DMS79 (cell line): ENCODE measurements at places on chromosomes 1 and 21.

- DNase-seq, result no peak
Measured at GRCh38 chr1:155305881-155306391, 2.7 kb upstream of the FDPS start.

- no peak for DNase-seq
Measured at GRCh38 chr1:62417351-62417999, 19.4 kb upstream of the USP1 start.

DNA sequence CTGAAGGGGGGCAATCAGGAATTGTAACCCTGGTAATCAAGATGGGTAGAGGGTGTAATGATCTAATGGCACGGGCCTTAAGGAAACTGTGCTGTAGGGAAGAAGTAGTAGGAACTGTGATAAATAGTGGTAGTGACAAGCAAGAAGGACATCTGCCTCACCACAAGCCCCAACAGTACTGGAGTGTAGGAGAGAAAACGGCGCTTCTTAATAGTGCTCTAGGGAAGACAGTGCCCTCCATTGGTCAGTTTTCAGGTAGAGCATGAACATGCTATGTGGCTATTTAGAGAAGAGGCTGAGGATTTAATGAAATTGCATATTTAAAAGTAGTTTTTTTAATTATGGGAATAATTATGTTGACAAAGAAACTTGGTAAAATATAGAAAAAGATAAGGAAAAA, 32.2 kb downstream of the SLC30A7 start:
- no peak for DNase-seq

- no peak for DNase-seq
Measured at GRCh38 chr1:164886101-164886500, 327.1 kb downstream of the PBX1 start.

DNA sequence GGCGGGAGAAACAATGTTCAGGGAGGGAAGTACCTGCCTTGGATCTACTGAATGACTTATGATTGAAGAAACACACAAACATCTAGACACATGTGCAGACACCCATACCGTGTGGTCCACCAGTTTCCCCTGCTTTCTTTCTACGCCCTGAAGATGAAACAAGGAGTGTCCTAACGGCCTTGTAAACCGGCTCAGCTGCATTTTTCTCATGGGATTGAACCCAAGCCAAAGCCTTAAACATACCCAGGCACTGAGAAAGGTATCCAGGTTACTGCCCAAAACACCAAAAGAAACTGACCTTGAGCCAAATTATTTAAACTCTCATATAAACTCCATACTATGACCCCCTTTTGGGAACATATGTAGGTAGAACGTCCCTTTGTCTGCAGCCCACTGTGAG, 630.0 kb upstream of the RGS18 start:
- DNase-seq, result no peak

GRCh38 chr1:84298684-84299535, 2.6 kb upstream of the SAMD13 start:
- no peak for DNase-seq

DNA sequence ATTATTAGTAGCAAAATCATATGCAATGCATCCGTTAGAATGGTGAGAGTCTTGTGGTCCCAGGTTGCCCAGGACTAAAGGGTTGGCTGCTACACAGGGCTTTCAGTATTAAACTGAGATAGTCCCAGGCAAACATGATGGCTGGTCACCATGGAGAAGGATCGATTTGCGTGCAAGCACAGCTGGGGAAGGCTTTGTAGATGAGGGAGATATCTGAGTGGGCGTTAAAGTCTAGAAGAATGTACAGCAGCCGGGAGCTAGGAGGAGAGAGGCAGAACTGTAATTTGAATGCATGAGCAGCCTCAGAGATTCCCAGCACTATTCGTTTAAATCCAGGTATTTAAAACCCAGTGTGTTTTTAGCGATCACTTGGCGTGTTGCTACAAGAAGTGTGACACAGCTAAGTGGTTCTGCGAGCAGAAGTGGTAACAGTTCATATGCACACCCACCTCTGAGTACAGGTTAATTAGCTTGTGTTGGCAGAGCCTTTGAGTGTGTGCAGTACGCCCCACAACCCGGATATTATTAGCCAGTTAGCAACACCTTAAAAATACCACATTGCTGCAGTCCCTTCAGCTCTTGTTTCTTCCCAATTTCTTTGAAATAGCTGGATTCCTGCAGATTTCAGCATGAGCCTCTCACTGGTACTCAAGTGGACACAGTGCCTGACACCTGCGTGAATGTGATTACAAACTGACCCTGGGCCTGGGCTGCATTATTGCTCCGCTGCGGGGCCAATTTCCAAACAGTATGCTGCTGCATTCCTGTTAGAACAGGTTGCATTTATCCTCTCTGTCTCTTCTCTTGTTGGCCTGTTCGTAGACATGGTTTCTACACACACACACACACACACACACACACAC, 67.2 kb upstream of the SCAF4 start:
- DNase-seq, result peak; percentile 45

DNA sequence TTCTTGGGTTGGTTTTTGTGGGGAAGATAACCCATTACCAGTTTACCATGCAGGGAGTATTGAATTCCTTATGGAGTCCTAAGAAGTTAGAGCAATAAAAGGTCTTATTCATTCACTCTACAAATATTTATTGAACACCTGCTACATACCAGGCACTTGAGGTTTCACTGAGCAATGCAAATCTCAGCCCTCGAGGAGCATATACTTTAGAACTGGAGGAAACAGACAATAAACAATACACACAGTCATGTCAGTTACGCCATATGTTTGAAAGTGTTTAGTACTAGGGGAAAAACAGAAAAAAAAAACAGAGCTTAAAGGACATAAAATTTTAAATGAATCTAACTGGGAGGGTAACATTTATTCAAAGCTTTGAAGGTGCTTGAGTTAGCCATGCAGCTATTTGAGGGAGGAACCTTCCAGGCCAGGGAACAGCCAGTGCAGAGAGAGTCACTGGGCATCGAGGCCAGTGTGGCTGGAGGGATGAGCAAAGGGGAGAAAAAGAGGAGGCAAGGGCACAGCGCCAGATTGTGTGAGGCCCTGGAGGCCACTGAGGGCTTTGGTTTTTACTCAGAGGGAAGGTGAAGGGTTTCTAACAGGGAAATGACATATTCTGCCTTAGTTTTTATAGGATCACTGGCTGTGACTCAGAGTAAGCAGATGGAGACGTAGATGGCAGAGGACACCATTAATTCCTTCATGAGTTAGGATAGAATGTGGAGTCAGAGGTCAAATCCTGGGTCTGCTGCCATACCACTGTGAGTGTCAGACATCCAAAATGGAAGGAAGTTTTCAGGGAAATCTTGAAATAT, 32.7 kb downstream of the C1orf21 start:
- no peak for DNase-seq

DNA sequence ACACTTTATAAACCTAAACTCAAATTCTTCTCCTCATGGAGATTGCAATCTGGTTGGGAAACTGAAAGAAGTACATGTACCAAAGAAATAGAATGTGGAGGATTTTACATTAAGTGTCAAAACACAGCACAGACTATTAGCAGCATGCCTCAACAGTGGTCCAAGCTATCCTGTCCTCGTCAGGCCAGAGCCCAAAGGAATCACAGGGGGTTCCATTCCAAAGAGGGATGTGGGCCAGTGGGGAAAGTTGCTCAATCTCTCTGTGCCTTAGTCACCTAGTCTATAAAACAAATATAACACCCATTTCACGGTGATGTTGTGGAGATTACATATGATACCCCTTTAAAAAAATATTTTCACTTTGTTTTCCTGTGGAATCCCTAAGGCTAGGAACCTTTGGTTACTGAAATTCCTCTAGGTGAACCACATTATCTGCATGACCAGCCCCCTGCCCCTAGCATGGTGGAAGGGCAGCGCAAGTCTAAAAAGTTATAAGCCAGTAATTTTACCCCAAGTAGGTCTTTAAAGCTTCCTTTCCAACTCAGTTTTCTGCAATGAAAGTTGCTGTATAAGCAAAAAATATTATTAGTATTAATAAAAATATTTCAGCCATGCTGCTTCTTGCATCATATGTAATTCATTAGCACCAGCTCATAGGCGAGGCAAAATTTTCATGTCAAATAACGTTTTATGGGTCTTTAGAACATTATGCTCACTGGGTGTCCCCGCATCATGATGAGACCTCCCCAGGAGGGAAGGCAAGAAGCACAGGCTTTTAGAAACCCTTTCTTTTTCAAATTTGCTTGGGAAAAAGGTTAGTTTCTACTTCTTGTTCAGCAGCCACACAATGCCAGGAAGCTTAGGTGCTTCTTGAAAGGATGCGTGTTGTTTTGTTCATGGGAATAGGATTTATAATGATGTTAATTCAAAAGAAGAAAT, 548.8 kb upstream of the PKN2 start:
- no peak for DNase-seq

DNA sequence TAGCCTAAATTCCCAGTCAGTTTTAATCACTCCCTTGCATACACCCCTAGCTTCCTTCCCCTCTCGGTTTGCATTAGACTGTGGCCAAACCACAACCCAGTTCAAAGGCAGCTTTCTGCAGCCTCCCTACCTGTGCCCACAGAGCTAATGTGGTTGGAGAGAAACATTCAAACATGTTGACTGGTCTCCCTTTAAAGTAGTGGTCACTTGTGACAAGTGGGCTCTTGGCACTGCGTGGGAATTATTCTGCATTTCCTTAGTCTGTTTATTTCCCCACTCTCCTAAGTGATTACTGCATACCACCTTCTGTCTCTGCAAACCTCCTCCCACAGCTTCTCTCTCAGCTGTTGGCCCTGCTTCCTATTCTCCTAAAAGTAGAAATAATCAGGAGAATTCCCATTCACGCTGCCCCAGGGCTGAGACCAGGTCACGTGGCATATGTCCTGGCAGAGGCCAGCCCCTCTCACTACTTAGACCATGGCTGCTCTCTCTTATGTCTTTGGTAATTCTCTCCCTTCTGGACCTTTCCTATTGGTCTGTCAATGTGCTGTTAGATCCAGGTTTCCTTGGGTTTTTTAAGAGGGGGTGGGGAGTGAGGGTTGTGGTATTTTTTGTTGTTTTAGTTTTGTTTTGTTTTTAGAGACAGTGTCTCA, 38.4 kb upstream of the CD101 start:
- no peak for DNase-seq

GRCh38 chr1:232650845-232651244, 20.9 kb upstream of the SIPA1L2 start:
- no peak for DNase-seq

DNA sequence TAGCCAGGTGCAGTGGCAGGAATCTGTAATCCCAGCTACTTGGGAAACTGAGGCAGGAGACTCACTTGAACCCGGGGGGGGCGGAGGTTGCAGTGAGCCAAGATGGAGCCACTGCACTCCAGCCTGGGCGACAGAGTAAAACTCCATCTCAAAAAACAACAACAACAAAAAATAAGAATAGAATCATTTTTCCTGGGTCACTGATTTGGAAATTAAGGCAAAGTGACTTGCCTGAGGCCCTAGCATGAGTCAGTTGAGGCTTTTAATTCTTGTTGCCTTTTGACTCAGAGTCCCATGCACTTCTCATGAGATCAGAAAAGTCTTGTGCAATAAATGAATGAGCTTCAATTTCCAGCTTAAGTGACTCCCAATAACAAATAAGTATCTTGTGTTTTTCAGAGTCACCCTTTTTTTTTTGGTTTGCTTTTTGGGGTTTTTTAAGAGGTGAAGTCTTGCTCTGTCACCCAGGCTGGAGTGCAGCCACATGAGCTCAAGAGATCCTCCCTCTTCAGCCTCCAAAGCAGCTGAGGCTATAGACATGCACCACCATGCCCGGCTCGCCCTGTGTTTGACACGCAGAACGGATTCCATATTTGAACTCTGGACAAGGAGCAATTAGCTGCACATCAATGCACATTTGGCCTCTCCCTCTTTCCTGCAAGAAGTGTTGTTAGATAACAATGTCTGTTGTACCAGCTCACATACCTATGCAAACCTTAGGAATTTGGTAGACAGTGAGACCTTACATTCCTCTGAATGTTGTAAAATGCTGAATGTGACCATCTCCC, 3.4 kb upstream of the PLEKHM2 start:
- no peak for DNase-seq

GRCh38 chr1:90512441-90512840, 204.7 kb downstream of the BARHL2 start:
- no peak for DNase-seq

DNA sequence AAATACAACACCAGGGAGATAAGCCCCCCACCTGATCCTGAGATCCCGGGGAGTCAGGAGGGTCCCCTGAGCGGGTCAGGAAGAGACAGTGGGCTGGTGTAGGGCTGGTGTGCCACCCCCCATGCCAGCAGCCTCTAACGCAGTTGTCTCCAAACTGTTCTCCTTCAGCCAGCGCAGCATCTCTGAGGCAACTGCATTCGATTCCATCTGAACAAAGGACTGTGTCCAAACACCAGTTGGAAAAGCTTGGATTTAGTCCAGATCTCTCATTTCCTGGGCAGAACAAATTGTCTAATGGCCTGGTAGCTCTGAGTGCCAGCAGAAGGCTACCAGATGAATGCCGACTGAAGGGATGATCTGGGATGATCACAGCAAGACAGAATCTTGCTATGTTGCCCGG, 44.1 kb upstream of the EIF4G3 start:
- no peak for DNase-seq

- DNase-seq, result no peak
Measured at GRCh38 chr1:182366596-182366995, 25.0 kb downstream of the GLUL start.

- no peak for DNase-seq
Measured at GRCh38 chr1:236066828-236067386, 2.0 kb upstream of the NID1 start.

- no peak for DNase-seq
Measured at GRCh38 chr1:91829293-91830153, 56.4 kb downstream of the TGFBR3 start.

GRCh38 chr1:47690341-47691250, 252.8 kb downstream of the FOXD2 start:
- no peak for DNase-seq

- DNase-seq, result no peak
Measured at GRCh38 chr1:63148825-63149645, 173.3 kb upstream of the FOXD3 start.

- DNase-seq, result no peak
Measured at GRCh38 chr21:15370462-15370975, 305.7 kb upstream of the NRIP1 start.

DNA sequence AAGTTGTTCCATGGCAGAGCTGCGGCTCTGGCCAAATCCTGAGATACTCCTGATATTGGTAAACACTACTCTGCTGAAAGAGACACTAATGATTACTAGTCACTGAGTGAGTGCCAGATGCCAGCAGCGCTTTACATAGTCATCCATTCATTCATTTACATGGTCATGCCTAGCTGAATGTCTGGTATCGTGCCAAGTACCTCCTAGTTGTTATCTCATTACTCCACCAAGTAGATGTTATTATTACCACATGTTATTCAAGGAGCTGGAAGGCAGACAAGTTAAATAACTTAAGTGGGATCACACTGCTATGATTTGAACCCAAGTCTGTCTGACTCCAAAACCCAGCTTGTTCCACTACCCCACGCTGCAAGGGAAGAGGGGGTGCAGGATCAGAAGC, 4.7 kb downstream of the OLFML2B start:
- DNase-seq, result peak; percentile 91

- DNase-seq, result no peak
Measured at GRCh38 chr1:151568626-151569088, 28.5 kb downstream of the TUFT1 start.

DNA sequence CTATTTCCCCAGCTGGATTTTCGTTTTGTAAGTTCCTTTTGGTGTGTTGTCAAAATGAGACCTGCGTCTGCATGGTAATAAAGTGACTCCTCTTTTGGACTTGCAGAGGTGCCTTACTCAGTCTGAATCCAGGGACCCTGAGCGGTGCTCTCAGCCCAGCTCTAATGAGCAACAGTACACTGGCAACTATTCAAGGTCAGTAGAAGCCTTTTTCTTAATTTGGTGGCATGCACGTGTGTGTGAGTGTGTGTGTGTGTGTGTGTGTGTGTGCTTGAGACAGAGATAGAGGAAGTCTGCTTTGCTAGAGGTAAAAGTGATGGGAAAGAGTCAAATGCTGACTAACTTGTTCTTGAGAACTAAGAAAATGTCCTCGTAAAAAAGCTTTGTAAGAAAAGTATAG, 105.4 kb downstream of the CD247 start:
- no peak for DNase-seq
